Activated CD8-positive, alpha-beta memory T cell treated with anti-CD3 and anti-CD28 coated beads, Interleukin-2, amount 50 U/mL, for 4 hours (primary cell): ENCODE measurements at places on chromosomes 2 and 18.

- no peak for DNase-seq
Observed at GRCh38 chr18:52678034-52678433, 338.0 kb downstream of the DCC start.

- DNase-seq = no peak
Observed at GRCh38 chr18:53004798-53005197, 664.8 kb downstream of the DCC start.

GRCh38 chr2:21781962-21782361, 658.2 kb downstream of the TDRD15 start:
- DNase-seq = no peak

- no peak for DNase-seq
Observed at GRCh38 chr2:224819075-224819474, 102.9 kb upstream of the CCDC195 start.

GRCh38 chr2:64548761-64549160, 24.6 kb downstream of the AFTPH start:
- no peak for DNase-seq

- no peak for DNase-seq
Observed at GRCh38 chr2:96626553-96626942, 11.6 kb downstream of the KANSL3 start.

- no peak for DNase-seq
Observed at GRCh38 chr2:98090951-98091350, 4.0 kb downstream of the VWA3B start.

DNA sequence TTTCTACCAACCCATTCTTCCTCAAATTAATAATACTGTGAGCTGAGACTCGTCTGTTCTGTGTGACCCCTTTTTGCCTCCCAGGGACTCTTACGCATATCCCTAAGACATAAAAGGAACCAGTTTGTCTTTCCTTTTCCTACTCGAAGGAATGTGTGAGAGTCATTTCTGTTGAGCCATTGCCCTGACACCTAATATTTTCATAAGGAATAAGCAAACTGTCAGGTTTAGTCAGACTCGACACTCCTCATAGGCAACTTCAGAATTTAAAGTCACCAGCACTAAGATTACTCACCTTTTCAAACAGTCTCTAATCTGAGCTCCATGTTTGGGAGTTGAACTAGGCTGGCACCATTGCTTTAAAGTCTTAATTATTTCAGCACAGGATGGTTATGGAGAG, 305.5 kb downstream of the IKZF2 start:
- no peak for DNase-seq

GRCh38 chr2:159609811-159610549, 6.4 kb downstream of the BAZ2B start:
- no peak for DNase-seq

- DNase-seq = no peak
Observed at GRCh38 chr2:9330612-9331270, 92.6 kb downstream of the ITGB1BP1 start.

DNA sequence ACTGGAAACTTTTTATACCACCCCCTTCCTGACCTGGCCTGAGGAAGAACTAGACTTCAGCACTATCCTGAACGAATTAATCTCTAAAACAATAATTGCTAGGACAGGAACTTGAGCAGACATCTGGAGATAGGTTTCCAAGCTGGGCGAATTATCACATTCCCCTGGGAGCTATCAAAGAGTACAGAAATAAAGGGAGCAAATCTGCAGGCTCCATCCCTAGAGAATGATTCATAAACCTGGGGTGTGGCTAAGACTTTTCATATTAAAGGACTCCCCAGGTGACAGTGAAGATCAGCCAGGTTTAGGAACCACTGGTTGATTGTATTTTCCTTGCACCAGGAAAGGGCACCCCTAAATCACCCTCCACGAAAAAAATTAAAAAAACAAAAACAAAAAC, 105.6 kb upstream of the NOL4 start:
- no peak for DNase-seq

GRCh38 chr2:95008306-95008705, 17.2 kb upstream of the MAL start:
- no peak for DNase-seq

DNA sequence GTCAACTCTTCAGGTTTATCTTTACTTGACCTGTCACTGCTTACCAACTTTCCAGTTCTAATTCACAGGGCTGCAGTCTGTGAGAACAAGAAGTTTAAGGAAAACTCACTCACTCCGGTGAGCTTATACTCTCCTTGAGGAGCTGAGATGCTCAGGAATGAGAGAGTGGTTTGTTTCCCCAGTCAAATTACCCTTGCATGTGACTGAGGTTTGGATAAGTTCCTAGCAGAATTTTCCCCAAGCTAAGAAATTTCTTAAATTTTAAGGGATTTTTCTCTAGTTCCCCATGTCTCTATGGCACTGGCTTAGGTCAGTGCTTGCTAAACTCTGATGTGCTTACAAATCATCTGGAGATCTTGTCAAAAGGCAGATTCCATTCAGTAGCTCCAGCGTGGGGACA, 12.8 kb upstream of the CCDC85A start:
- no peak for DNase-seq

DNA sequence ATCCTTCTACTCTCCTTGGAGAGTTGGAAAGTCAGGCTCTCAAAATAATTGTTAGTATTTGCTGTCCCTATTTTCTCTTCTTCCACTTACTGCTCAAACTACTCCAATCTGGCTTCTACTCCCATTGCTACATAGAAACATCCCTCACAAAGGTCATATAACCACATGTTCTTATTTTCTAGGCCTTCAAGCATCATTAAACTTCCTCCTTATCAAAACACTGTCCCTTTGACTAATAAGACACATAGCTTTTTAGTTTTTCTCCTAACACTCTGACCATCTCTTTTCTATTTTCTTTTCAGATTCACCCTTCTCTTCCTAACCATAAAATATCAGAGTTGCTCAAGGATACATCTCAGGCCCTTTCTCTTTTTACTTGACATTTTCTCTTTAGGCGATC, 148.3 kb downstream of the MBD2 start:
- no peak for DNase-seq

DNA sequence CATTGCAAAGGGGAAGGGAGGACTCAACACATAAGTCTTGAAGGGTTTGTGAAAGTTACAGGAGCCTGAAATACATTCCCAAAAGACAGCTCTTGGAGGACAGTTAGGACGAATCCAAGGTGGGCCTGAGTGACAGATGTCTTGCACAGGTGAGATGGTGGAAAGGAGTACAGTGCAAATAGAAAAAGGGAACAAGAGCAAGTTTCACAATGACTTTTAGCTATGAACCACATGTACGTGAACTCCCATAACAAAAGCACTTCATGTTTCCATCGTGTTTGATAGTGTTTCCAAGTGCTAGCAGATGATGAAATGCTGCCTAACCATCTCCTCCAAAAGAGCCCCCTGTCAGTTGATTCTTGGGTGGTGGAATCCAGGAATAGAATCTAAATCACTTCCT, 1.8 kb downstream of the IL18RAP start:
- no peak for DNase-seq
